Neural crest cell (in vitro differentiated cells): ENCODE measurements at places on chromosomes 11 and 22. TPM values are rescaled to one million over a fixed set of nuclear protein-coding genes. Genes with fewer than 3 reads are reported as not detected.

Gene PATE2
- 0.70 TPM in 1 of 2 replicates, not detected in the other for total RNA-seq

Gene ADM2
- 1.7 TPM in 2 replicates for total RNA-seq

Gene KCNJ1
- total RNA-seq = not detected in 2 replicates

Gene OR4A16
- total RNA-seq = not detected in 2 replicates

Gene TBCEL
- total RNA-seq = 18.6 and 19.7 TPM in 2 replicates

Gene GPHA2
- total RNA-seq = not detected in 2 replicates

Gene FDXACB1
- 4.8 and 5.0 TPM in 2 replicates for total RNA-seq

Gene CDCA5
- total RNA-seq = 83.1 and 84.8 TPM in 2 replicates

Gene P2RY2
- total RNA-seq = 0.14 and 0.27 TPM in 2 replicates

Gene L3MBTL2
- 30.6 and 32.3 TPM in 2 replicates for total RNA-seq

GRCh38 chr22:21761086-21761485, 25.5 kb upstream of the YPEL1 start:
- H3K4me3 ChIP-seq = no peak overlapping the region
- H3K27ac ChIP-seq = no peak overlapping the region

- H3K27me3 ChIP-seq = peaks cover 41% of the 10 kb centered on the region
- no peak overlapping the region for H3K4me3 ChIP-seq
- peaks cover 7% of the 10 kb centered on the region for H3K4me1 ChIP-seq
- H3K27ac ChIP-seq = no peak overlapping the region
- DNase-seq = no peak
- H3K36me3 ChIP-seq = no peaks in the 10 kb centered on the region
Observed at GRCh38 chr22:26632422-26633155, 10.8 kb downstream of the CRYBA4 start.

- DNase-seq = no peak
- H3K27ac ChIP-seq = peak overlapping the region; percentile 92
- H3K36me3 ChIP-seq = no peaks in the 10 kb centered on the region
- peaks cover 22% of the 10 kb centered on the region for H3K4me1 ChIP-seq
- no peaks in the 10 kb centered on the region for H3K27me3 ChIP-seq
Observed at GRCh38 chr22:46652081-46652846, 32.1 kb downstream of the GRAMD4 start.

DNA sequence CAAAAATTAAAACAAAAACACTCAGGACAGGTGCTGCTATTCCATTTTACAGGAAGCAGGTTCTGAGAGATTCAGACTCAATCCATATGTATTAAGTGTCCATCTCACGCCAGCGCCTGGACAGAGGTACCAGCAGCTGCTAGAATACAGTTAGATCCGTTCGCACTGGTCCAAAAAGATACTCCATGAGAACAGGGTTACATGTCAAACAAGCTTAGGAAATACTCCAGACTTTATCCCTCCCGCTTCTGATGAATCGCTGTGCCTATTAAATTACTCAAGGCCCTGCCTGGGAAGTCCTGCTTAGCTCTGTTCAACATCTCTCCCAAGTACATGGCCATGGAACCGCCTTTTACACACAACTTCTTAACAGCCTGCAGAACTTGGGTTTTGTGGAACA, 50.2 kb upstream of the SLC35C1 start:
- H3K27ac ChIP-seq = no peak overlapping the region
- peaks cover 14% of the 10 kb centered on the region for H3K4me1 ChIP-seq
- no peak overlapping the region for H3K4me3 ChIP-seq
- H3K36me3 ChIP-seq = no peaks in the 10 kb centered on the region
- peaks cover 19% of the 10 kb centered on the region for H3K27me3 ChIP-seq

GRCh38 chr11:122850076-122850631, 11.9 kb downstream of the CRTAM start:
- no peaks in the 10 kb centered on the region for H3K27me3 ChIP-seq
- H3K4me1 ChIP-seq = peaks cover 16% of the 10 kb centered on the region
- DNase-seq = no peak
- H3K36me3 ChIP-seq = no peaks in the 10 kb centered on the region
- H3K4me3 ChIP-seq = no peak overlapping the region

DNA sequence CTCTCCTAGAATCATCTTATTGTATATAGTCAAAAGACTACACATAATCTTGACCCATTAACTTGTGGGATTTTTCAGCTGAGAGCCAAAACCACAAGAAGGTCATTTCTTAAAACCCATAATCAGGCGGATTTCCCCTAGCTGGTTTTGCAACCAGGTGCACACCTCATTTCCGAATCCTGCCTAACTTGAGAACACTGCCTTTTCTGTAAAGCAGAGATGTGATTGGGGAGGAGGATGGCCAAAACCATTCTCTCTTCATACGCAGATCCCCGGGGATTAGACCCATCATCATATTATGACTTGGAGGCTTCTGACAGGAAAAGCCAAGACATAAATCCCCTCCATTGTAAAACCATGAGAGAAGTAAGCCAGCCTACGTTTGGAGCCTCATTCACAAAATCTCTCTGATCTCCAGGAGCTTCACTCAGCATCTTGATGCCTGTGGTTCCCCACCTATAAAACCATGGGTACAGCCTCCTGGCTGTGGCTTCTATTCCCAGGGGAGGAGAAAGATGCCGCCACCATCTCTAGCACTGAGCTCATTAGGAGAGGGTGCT, 191.3 kb downstream of the KIF18A start:
- H3K4me1 ChIP-seq = no peaks in the 10 kb centered on the region
- no peak for DNase-seq
- no peak overlapping the region for H3K4me3 ChIP-seq
- H3K27ac ChIP-seq = no peak overlapping the region

- peaks cover 17% of the 10 kb centered on the region for H3K4me1 ChIP-seq
- DNase-seq = no peak
- H3K36me3 ChIP-seq = peaks cover 6% of the 10 kb centered on the region
- H3K4me3 ChIP-seq = no peak overlapping the region
Observed at GRCh38 chr11:120398132-120398531, 61.9 kb downstream of the ARHGEF12 start.

GRCh38 chr11:127800989-127801688, 786.2 kb downstream of the ETS1 start:
- H3K4me3 ChIP-seq = no peak overlapping the region

GRCh38 chr22:38870791-38871359, 1.1 kb downstream of the CBX6 start:
- H3K27ac ChIP-seq = peak overlapping the region; percentile 57
- peak overlapping the region; percentile 96 for H3K4me3 ChIP-seq
- no peaks in the 10 kb centered on the region for H3K36me3 ChIP-seq
- peaks cover 13% of the 10 kb centered on the region for H3K27me3 ChIP-seq
- DNase-seq = no peak

GRCh38 chr22:20025401-20026203, 4.7 kb downstream of the TANGO2 start:
- DNase-seq = no peak
- H3K36me3 ChIP-seq = no peaks in the 10 kb centered on the region
- peaks cover 10% of the 10 kb centered on the region for H3K4me1 ChIP-seq

DNA sequence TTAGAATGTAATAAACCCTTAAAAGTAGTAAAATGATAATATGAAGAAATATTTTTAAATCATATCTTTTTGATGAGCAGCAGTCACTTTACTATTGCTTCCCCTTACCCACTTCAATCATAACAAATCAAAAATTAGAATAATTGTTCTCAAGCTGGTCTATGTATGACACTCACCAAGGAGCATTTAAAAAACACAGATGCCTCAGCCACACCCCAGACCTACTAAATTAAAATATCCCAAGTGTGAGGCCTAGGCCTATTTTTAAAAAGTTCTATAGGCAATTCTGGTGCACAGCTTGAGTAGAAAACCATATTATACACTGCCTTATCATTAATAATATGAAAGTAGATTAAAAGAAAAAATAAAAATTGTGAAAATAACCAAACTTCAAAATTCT, 15.2 kb downstream of the KIF18A start:
- DNase-seq = no peak
- no peaks in the 10 kb centered on the region for H3K4me1 ChIP-seq
- peaks cover 6% of the 10 kb centered on the region for H3K36me3 ChIP-seq

- H3K27me3 ChIP-seq = no peaks in the 10 kb centered on the region
- H3K4me1 ChIP-seq = peaks cover 27% of the 10 kb centered on the region
Observed at GRCh38 chr22:30233582-30233981, 13.0 kb downstream of the LIF start.

GRCh38 chr11:73875380-73875779, 1.3 kb downstream of the COA4 start:
- H3K4me1 ChIP-seq = peaks cover 30% of the 10 kb centered on the region
- DNase-seq = no peak
- H3K27me3 ChIP-seq = no peaks in the 10 kb centered on the region
- H3K4me3 ChIP-seq = peak overlapping the region; percentile 99
- H3K36me3 ChIP-seq = peaks cover 8% of the 10 kb centered on the region
- H3K27ac ChIP-seq = peak overlapping the region; percentile 99

- no peak overlapping the region for H3K4me3 ChIP-seq
- no peaks in the 10 kb centered on the region for H3K4me1 ChIP-seq
- H3K36me3 ChIP-seq = no peaks in the 10 kb centered on the region
- no peak for DNase-seq
Observed at GRCh38 chr11:83464160-83464944, 178.2 kb upstream of the CCDC90B start.

DNA sequence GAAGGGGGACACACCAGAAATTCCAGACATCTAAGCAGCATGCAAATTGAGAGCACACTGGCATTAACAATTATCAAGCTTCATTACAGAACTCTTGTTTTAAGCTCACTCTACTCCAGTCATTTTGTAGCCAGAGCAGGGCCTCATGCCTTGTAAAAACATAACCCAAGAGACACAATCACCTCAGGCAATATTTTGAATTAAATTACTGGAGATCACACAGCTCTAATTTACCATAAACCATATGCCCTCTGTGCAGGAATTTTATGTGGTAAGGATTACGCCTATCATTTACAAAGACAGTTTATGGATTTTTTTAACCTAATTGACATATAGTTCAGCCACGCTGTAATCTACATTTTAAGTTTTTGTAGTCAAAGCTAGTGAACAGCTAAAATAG, 414.1 kb upstream of the DDI1 start:
- no peaks in the 10 kb centered on the region for H3K4me1 ChIP-seq
- H3K27ac ChIP-seq = no peak overlapping the region
- no peaks in the 10 kb centered on the region for H3K36me3 ChIP-seq
- DNase-seq = no peak
- H3K27me3 ChIP-seq = peaks cover 10% of the 10 kb centered on the region
- H3K4me3 ChIP-seq = no peak overlapping the region

DNA sequence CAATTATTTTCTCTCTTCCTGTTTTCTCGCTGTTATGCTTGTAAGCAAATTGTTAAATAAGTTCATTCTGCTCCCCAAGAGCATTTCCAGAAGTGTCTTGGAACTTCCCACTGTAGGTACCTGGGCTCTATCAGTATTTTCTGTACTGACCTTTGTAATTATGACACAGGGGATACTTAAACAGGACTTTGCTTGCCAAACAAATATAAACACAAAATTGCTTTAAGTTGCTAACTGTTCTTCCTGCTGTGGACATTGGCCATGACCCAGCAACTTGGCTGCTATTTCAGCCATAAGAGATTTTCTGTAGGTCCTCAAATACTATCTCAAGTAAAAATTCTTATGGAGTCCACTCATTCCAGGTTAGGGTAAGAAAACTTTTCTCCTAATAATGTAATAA, 30.1 kb downstream of the SYT9 start:
- H3K27me3 ChIP-seq = peaks cover 7% of the 10 kb centered on the region
- peaks cover 5% of the 10 kb centered on the region for H3K36me3 ChIP-seq
- no peak overlapping the region for H3K4me3 ChIP-seq
- no peak overlapping the region for H3K27ac ChIP-seq

DNA sequence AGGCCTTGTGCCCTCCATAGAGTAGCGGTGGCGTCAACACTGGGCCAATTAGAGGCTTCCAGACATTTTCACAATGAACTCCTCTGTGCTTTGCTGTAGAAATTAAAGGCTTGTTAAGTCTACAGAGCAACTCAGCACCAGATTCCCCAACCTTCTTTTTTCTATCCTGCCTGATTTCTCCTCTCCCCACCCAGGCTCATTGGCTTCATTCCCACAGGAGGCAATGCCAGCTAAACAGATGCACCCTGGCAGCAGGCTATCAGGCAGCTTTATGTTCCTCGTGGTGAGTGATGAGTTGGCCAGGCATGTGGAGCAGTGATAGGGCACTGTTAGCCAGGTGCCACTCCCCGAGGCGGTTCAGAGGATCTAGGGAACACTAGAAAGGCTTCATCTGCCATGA, 4.8 kb downstream of the DIXDC1 start:
- no peaks in the 10 kb centered on the region for H3K27me3 ChIP-seq
- DNase-seq = no peak
- H3K4me3 ChIP-seq = no peak overlapping the region
- no peak overlapping the region for H3K27ac ChIP-seq
- no peaks in the 10 kb centered on the region for H3K36me3 ChIP-seq

- no peak for DNase-seq
- H3K27ac ChIP-seq = peak overlapping the region; percentile 87
- no peaks in the 10 kb centered on the region for H3K27me3 ChIP-seq
- H3K4me1 ChIP-seq = peaks cover 72% of the 10 kb centered on the region
- peaks cover 5% of the 10 kb centered on the region for H3K36me3 ChIP-seq
Observed at GRCh38 chr11:87036756-87037449, 831 bp upstream of the TMEM135 start.

DNA sequence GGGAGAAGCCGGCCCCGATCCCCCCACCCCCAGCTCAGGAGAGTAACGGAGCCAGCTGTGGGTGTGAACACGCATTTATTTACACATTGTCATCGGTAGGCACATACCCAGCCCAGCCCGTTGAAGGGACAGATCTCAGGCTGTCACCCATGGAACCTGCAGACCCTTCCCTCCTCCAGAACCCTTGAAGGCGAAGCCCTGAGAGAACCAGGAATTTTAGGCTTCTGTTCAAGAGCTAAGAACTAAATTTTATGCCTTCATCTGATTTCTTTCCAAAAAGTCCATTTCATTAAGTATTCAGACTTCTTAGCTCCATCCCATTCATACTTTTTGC, 379 bp upstream of the BRMS1 start:
- H3K4me3 ChIP-seq = peak overlapping the region; percentile 99
- peaks cover 43% of the 10 kb centered on the region for H3K4me1 ChIP-seq
- H3K27me3 ChIP-seq = peaks cover 5% of the 10 kb centered on the region
- peaks cover 6% of the 10 kb centered on the region for H3K36me3 ChIP-seq
- no peak for DNase-seq

DNA sequence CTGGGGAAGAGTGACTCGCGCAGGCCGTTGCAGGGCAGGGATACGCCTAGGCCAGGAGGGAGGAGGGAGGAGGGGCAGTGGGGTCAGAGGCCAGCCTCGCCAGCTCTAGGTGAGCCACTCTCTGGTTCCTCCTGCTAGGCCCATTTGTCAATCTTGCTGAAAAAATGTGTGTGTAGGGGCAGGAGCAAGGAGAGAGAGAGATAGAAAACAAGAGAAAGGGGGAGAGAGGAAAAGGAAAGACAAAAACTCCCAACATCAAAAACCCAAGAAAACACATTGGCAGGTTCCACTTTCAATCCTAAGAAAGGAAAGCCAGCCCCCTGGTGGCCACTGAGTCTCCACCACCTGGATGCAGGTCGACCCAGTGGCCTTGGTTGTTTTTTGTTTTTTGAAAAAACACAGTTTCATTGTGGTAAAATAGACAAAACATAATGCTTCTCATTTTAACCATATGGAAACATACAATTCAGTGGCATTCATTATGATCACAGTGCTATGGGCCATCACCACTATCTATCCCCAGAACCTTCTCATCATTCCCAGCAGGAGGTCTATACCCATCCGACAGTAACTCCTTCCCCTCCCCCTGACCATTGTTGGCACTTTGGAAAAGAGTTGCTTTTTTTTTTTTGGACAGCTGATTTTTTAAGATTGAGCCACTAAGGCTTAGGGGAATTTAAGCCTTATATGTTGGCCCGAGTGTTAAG, 10.9 kb downstream of the OMP start:
- H3K27ac ChIP-seq = no peak overlapping the region
- H3K27me3 ChIP-seq = no peaks in the 10 kb centered on the region
- no peaks in the 10 kb centered on the region for H3K36me3 ChIP-seq
- H3K4me3 ChIP-seq = no peak overlapping the region
